CD4-positive, alpha-beta T cell (primary cell): ENCODE measurements at places on chromosomes 12 and 14. TPM values are rescaled to one million over a fixed set of nuclear protein-coding genes. Genes with fewer than 3 reads are reported as not detected.

GRCh38 chr12:11861864-11862600 is 208.7 kb upstream of the BCL2L14 start:
- DNase-seq = no peak

DNA sequence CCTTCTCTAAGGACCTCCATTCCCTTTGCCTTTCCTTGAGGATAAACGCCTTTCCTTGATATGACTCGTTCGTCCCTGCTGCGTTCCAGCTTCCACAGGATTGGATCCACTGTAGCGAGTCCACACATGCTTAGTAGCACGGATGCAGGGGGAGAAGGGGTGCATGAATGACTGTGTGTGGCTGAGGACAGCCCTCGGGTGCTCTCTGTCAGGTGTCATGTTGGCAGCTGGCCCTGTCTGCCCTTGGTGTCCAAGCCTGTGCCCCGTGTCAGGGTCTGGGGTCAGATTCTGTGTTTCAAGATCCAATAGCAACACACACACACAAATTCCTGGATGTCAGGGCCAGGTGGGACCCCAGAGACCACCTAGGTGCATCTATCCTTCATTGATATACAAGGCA is 17.5 kb upstream of the KRT80 start:
- no peak for DNase-seq

DNA sequence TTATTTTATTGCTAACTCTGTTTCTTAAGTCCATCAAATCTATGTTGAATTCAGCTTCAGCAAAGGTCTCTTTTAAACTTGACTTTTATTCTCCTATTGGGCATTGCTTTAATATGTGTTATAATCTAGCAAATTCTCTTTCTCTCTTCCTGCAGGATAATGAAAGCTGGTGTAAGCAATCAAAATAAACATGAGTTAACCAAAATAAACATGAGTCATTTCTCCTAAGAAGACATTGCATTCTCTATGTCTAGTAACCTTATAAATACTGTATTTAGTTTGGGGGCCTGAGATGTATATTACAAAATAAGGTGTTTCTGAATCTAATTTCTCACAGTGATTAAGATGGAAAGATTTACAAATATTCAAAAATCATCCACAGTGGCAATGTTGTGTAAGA is 739.1 kb upstream of the ATXN7L3B start:
- no peak for DNase-seq

DNA sequence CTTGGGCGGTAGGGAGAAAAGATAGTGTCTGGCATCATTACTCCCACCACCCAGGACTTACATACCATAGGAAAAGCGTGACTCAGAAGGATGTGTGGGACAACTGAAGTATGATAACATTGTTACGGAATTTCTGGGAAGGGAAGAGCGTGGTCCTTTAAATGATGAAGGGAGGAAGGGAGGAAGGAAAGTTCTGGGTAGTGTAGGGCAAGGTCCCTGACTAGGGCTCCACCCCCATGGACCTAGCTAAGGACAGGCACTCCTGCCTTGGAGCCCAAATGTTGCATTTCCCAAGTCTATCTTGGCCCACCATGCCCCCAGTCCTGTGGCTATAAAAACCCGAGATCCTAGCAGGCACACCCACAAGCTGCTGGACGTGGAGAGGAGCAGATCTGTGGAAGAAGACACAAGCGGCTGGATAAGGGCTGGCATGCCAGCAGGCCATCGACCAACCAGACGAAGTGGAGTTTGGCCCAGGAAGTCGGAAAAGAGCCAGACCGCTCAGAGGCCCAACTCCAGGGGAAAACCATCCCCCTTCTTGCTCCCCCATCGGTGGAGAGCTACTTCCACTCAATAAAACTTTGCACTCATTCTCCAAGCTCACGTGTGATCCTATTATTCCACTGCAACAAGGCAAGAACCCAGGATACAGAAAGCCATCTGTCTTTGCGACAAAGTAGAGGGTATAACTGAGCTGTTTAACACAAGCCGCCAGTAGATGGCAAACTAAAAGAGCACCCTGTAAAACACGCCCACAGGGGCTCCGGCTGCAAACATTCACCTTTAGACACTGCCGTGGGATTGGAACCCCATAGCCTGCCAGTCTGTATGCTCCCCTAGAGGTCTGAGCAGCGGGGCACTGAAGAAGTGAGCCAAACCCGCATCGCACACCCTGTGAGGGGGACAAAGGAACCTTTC is 23.0 kb upstream of the RAB21 start:
- no peak for DNase-seq

DNA sequence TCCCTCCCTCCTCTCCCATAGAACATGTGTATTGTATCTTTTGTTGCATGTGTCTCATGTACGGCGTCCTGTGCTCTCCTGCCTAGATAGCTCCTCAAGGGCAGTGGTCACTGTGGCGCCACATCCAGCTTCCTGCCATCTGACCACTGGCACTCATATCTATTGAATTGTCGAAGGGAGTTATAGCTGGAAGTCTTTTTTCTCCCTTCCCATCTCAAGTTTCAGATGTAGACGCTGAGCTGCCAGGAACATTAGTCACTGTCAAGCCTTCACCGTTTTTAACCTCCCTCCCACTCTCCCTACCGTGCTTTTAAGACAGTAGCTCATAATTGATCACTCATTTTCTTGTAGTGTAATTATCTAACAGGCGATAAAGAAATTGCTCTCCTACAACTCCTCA is 33.0 kb downstream of the MTHFD1 start:
- no peak for DNase-seq

- peak; percentile 89 for DNase-seq
Measured at GRCh38 chr12:132904718-132905328, 17.4 kb upstream of the CHFR start.

GRCh38 chr12:19856389-19856788 is 417.1 kb downstream of the AEBP2 start:
- no peak for DNase-seq

DNA sequence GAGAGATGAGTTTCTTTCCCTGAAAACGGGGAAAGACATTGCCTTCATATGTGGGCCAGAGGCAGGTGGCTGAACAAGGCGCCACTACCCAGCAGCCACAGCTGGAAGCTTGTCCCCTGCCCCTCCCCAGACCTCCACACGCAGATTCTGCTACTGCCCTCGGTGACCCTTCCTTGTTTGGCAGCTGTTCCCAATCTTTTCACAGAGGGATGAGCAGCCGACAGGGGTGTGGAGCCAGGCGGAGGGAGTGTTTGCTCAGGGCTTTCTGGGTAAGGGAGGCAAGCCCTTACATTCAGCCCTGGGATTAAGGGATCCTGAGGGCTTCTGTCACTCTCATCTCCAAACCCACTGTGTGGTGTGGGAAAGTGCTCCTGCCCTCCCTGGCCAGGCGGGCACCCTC is 4.5 kb upstream of the KRT4 start:
- no peak for DNase-seq

GRCh38 chr14:98826618-98827017 is 445.4 kb downstream of the BCL11B start:
- no peak for DNase-seq

DNA sequence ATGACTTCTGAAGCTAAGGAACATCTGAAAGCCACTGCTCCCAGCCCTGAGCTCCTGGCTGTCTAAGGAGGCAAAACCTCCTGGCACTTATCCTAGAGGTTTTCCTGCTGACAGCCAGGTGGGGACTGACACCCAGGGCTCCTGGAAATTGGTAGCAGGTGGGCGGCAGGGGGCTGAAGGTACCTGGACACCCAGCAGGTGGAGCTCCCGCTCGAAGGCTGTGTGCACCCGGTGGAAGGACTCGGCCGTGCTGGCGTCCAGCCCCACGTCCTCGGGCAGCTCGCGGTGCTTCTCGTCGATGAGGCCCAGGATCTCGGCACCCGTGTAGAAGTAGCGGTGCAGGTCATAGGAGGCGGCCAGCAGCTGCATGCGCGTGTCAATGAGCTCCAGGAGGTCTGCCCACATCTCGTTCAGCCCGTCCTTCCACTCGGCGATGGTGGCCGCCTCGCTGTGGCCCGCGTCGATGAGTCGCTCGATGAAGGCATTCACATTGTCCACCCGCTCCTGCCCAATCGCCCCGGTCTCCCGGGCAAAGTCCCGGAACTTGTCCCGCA is 68.2 kb downstream of the PLEKHG3 start:
- DNase-seq = no peak

DNA sequence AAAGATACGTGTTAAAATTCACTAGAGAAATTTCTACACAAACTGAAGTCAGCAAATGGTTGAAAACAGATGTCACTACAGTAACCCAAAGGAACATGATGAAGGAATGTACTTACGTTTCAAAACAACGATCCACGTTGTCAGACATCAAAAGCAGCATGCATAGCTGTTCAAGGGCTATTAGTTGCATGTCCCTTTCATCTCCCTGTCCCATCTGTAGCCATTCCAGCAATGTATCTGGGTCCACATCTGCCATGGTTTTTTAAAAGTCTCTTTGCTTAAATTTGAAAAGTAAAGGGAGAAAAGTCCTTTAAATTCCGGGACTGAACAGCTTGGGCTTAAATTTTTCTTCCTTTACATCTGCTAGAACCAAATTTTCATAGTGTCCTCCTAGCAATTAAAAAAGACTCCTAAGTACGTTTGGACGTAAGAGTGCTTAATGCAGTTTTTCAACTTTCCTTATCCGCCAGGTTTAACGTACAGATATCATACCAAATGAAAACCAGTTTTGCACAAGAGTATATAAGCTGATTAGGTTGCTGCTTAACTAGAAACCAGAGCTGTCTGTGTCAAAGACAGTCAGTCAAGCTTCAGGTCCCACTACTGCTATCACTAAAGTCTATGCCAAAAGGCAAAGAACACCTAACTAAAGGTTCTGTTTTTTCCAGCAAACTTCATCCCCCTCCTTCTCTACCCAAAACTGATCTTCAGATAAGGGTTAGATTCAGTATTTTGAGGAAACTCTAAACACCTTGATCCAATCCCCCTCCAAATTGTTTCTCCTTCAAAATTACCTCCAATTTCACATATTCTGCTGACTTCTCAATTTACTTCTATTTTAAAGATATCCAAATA is 1.7 kb downstream of the HECTD1 start:
- no peak for DNase-seq

- DNase-seq = no peak
Measured at GRCh38 chr12:23950775-23951451, 1.4 kb upstream of the SOX5 start.

- no peak for DNase-seq
Measured at GRCh38 chr12:45974883-45975282, 15.5 kb downstream of the SCAF11 start.

GRCh38 chr12:23895792-23896218 is 53.7 kb downstream of the SOX5 start:
- no peak for DNase-seq

DNA sequence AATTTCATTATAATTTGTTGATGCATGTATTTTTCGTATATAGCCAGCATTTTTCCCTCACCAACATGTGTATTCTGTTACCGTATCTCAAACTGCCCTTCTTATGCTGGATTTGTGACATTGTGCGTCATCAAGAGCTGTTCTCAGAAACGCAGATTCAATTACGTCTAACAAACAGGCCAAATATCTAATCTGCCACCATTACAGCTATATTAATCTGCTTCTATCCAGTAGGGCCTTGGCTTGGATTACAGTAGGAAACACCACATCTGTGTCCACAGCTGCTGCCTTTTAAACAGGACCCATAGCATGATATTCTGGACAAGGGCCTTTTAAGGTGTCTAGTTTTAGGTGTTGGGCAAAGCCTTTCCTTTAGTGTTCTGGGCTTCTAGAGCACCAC is 140.6 kb downstream of the PDE3A start:
- DNase-seq = no peak

GRCh38 chr14:88316521-88316920 is 6.5 kb downstream of the KCNK10 start:
- DNase-seq = no peak

- DNase-seq = peak; percentile 19
Measured at GRCh38 chr12:19129486-19130223, at the start of gene PLEKHA5. TSS of gene PLEKHA5 (plus strand) at chr12:19129733. CDS start at chr12:19129800, 67 bp downstream.

DNA sequence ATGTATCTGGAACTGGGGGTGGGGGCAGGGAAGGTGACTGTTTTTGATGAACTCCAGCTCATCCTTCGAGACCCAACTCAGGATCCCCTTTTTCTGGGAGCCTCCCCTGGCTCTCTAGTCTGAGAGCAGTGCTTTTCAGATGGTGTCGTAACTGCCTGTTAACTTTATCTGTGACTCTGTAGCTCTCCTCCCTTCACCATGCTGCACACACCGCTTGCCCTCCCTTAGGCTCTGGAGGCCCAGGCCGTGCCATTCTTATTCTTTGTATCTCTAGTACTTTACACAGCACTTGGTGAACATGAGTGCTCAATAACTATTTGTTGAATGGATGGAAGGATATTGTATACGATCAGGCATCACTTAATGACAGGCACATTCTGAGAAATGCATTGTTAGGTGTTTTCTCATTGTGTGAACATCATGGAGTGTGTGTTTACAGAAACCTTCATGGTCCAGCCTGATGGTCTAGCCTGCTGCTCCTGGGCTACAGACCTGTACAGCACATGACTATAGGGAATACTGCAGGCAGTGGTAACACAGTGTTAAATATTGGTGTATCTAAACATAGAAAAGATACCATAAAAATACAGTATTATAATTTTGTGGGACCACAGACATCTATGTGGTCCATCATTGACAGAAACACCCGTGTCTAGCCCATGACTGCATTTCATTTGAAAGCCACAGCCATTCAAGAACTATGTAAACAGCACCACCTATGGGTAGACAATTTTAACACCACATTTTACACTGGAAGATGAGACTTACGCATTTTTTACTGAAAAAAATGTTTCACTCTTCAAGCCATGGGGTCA is 91.8 kb downstream of the EML1 start:
- peak; percentile 74 for DNase-seq

DNA sequence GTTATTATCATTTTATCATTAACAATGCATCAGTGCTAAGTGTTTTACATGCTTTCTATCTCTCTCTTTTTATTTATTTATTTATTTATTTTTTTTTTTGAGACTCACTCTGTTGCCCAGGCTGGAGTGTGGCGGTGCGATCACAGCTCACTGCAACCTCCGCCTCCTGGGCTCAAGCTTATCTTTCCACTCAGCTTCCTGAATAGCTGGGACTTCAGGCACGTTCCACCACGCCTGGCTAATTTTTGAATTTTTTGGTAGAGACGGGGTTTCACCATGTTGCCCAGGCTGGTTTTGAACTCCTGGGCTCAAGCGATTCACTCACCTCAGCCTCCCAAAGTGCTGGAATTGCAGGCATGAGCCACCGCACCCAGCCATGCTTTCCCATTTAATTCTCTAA is 3.9 kb upstream of the BTG1 start:
- DNase-seq = no peak

- DNase-seq = no peak
Measured at GRCh38 chr14:71235875-71236274, 328.6 kb downstream of the PCNX1 start.

GRCh38 chr14:65940056-65940735 is 527.7 kb downstream of the FUT8 start:
- no peak for DNase-seq

PARPBP gene
- 1.5 TPM for total RNA-seq

HOXC13 gene
- not detected for total RNA-seq

MYL2 gene
- total RNA-seq = not detected

IL31 gene
- not detected for total RNA-seq

NTS gene
- not detected for total RNA-seq

FGF23 gene
- not detected for total RNA-seq

GPR84 gene
- 0.27 TPM for total RNA-seq
